Left lung (tissue), 14 donors: ENCODE measurements at places on chromosomes 4 and X. TPM values are rescaled to one million over a fixed set of nuclear protein-coding genes. Genes with fewer than 3 reads are reported as not detected.

The WDR19 gene
- 32.4 TPM for total RNA-seq

The SPANXN4 gene
- total RNA-seq: not detected

DNA sequence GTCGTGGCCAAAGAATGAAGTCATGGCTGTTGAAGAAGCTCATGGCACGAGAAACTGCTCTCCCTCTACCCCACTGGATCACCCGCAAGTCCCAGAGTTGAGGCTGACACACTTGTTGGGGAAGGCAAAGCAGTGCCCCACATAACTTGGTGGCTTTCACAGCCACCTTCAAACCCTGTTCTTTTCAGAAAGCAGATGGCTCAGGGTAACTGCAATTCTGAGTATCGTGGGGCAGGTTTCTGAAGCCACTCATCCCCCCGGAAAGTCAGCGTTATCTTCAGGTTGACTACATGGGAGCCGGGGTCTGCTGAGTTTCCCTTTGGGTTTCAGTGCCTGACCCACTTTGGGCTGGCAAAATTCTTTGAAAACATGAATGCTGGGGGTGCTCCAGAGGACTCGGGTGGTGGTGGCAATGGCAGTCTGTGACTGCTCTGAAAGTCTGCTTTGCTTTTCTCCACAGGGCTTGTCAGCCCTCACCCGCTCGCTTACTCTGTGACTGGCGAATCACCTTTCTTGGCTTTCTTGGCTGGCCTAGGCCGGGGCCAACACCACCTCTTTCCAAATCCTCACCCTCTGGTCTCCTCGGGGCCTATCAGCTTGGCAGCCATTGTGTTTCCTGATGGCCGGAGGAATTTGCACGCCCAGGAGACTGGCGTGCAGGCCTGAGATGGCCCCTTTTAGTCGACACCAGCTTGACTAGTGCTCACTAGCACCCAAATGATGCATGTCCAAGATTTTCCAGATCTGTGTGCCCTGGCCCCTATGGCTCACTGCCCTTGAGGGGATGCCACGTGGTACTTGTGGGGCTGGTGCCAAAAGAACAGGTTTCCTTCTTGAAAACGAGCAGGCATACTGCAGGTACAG lies 7.3 kb downstream of the PPP1R3F start:
- DNase-seq: no peak

- DNase-seq: no peak
These were observed 29.0 kb downstream of the F9 start for GRCh38 chrX:139559383-139560042.

GRCh38 chr4:105714071-105714521 lies 5.5 kb downstream of the GSTCD start:
- DNase-seq: no peak

DNA sequence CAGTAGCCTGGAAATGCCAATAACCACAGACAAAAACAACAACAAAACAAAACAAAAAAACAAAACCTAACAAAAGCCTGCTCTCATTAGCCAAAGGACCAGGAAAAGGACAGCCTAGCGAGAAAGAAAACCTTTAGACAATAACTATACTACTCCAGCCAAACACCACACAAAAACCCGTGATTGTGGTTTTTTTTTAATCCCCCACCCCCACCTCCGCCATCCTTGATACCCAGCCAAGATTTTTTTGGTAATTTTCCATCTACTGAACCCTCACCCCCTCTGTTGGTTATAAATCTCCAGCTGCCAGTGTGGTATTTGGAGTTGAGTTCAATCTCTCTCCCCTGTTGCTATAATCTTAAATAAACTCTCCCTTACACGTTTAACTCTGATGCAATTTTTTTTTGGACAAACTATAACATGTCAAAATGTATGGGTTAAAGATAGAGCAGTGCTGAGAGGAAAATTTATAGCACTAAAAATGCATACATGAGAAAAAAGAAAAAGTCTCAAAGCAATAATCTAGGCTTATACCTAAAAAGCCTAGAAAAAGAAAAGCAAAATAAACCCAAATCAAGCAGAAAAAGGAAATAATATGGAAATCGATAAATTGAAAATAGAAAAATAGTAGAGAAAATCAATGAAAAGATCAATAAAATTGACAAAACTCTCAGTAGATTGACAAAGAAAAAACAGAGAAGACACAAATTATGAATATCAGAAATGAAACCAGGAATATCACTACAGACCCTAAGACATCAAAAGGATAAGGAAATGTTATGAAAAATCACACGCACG lies 83.7 kb downstream of the NAT8L start:
- no peak for DNase-seq

- no peak for DNase-seq
These were observed 796.8 kb downstream of the ADGRL3 start for GRCh38 chr4:61996943-61997342.
